CD4-positive, alpha-beta T cell treated with Interleukin-15 for 1 hour (primary cell): ENCODE measurements at places on chromosomes 7 and 10.

DNA sequence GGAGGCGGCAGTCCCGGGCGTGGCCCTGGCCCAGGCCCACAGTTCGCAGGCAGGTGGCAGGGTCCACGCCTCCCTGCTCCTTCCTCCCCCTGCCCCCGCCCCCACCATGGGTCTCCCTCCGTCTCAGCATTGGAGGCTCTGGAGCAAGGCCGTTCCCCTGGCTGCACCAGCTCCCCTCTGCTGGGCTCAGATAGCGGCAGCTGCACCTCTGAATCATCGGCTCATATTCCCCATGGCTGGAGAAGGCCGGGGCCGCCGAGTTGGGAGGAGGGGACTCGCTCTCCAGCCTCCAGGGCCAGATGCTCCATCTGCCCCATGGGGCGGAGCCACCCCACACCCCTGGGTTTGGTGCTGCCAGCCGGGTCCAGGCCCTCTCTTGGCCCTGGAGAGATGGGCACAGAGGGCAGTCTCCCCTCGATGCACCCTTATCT is 145.0 kb downstream of the ELFN1 start:
- no peak for DNase-seq

- DNase-seq = no peak
These were observed 8.2 kb upstream of the NDUFB2 start for GRCh38 chr7:140688341-140688740.

DNA sequence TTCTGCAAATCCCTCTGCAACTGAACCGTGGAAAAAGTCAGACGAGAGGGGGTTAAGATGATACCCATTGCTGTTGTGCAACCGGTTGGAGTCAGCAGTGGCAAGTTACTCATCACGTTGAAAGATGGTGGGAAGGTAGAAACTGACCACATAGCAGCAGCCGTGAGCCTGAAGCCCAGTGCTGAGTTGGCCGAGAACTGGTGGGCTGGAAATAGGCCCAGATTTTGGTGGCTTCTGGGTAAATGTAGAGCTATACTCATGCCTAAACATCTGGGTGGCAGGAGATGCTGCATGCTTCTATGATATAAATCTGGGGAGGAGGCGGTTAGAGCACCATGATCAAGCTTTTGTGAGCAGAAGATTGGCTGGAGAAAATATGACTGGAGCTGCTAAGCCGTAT is 78.6 kb downstream of the ARL5B start:
- DNase-seq = no peak

DNA sequence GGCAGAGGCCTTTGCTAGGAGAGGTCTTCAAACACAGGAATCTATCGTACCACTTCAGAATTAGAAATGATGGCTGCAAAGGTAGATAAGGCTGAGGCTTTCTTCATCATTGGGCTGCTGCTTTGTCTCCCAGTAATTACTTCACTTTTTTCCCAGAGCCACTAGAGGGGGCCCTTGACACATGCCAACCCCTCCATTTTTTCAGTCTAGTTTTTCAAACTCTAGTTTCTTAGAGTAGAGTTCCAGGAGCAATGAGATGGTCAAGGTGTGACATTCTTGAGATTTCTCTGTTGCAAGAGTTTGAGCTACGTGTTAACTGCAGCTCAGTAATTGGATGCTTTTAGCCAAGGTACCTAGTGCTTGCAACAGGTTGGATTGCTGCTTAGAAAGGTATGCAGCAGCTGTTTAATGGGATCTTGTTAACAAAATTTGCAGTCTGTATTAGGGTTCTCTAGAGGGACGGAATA is 33.8 kb upstream of the RBM20 start:
- peak; percentile 21 for DNase-seq

DNA sequence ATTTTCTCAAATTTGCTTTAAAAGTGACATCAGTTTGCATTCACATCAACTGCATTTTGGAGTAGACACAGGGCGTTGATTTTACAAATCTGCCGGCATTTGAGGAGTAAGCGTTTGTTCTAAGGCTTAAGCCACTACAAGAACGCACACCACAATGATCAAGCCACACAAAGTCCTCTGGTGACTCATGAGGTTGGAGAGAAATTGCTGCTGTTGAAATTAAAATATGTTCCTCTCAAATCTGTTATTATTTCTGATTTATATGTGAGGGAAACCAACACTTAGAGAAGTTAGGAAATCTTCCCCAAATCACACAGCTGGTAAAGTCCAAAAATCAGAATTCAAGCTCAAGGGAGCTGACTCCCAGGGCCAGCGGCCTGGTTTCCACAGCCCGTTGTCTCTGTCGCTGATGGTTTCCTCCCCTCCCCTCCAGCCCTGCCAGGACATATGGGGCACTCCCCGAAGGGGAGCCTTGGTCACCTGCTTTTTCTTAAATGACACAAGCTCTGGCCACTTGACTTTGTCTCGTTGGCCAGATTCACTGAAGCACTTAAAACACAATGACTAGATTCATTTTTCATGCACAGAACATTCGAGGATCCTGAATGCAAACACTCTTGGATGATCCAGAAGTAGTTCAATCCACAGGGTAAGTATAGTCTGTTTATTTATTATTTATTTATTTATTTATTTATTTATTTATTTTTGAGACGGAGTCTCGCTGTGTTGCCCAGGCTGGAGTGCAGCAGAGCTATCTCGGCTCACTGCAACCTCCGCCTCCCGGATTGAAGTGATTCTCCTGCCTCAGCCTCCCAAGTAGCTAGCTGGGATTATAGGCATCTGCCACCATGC is 29.2 kb upstream of the KLF6 start:
- DNase-seq = no peak
